ENCODE measurements at places on chromosomes 6 and 20.

- DNase-seq: peak; percentile 40
Observed at GRCh38 chr6:6788394-6789032, 200.0 kb downstream of the LY86 start.

DNA sequence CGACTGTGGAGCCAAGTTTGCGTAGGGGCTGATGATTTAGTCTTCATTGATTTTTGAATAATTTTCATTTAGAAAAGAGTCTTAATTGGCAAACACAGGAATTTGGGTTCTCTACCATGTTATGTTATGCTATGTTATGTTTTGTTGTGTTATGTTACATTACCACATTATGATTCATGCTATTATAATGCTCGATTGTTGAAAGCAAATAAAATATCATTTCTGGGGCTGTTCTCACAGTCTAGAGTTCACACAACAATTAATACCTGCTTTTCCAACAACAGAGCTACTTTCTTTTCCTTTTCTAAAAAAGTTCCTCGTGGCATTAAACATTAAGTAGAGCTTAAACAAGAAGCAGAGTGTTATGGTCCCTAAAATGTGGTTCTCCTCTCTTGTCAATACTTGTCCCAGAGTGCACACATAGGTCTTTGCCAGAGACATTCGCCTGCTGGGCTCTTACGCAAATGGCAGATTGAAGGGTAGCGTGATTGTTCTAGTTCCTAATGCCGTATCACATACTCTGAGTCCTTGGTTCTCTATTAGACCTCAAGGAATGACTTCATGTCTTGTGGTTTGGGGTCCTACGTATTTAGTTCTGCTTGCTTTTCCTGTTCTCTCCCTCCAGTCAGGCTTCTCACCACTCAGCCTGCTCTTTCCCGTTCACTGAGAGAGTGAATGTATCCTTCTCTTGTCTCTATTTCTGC lies 370.3 kb downstream of the CD109 start:
- no peak for DNase-seq

DNA sequence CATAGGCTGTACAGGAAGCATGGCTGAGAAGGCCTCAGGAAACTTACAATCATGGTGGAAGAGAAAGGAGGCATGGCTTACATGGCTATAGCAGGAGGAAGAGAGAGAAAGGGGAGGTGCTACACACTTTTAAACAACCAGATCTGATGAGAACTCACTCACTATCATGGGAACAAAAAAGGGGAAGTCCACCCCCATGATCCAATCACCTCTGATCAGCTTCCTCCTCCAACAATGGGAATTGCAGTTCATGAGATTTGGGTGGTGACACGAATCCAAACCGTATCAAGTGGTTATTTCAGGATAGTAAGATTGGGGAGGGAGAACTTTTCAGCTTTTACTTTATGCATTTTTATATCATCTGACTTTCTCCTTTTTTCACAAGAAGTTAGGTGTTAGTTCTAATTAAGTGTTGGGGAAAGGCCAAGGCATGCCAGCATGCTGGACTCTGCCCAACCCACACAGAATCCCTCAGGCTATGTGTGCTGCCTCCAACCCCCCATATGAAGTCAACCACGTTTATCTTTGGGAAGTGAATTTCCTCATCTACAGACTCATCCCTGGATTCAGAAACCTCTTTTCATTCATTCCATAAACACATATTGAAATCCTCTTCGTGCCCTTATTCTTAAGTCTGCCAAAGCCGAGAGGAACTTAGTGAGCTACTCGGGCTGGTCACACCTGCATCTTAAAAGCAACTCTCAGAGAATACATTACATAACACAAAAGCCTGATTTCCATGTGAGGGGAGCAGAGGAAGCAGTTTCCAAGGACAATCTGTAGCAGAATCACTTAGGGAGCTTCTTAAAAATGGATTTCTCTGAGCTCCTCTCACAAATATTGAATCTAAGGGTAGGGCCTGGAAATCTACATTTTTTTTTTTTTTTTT lies 16.7 kb upstream of the CLIC5 start:
- no peak for DNase-seq

DNA sequence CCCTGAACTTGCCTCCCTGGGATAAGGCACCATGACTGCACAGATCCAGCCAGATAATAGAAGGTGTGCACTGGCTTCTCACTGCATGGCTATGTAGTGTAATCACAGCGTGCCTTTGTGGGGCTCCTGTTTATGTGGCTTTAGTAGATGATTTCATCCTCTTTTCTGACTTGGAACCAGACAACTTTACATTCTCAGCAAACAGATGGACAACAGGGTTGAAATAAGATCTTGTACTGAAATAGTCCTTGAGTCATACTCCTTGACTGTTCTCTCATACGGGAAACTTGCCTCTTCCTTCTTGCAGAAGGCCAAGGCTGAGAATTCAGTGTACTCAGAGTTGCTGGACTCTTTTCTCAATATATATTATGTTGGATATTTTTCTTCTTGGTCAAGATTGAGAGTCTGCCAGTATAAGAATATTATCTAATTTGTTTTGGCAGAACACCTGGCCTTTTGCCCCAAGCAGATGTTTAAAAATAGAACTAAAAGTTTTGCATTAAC lies 25.0 kb upstream of the RNF144B start:
- no peak for DNase-seq

- no peak for DNase-seq
Observed at GRCh38 chr6:42051268-42051653, 937 bp downstream of the TAF8 start.

GRCh38 chr6:161487217-161487531 lies 213.3 kb upstream of the AGPAT4 start:
- DNase-seq: no peak

- no peak for DNase-seq
Observed at GRCh38 chr6:4435981-4436445, 300.6 kb upstream of the ECI2 start.
